ENCODE measurements at places on chromosomes 2 and 18. TPM values are rescaled to one million over a fixed set of nuclear protein-coding genes. Genes with fewer than 3 reads are reported as not detected.

CDKL4 gene
- not detected for total RNA-seq

CNNM3 gene
- total RNA-seq = 31.2 TPM

PRSS56 gene
- not detected for total RNA-seq

ME2 gene
- total RNA-seq = 146 TPM

- no peak for DNase-seq
Measured at GRCh38 chr2:192499476-192499875, 304.7 kb upstream of the TMEFF2 start.

DNA sequence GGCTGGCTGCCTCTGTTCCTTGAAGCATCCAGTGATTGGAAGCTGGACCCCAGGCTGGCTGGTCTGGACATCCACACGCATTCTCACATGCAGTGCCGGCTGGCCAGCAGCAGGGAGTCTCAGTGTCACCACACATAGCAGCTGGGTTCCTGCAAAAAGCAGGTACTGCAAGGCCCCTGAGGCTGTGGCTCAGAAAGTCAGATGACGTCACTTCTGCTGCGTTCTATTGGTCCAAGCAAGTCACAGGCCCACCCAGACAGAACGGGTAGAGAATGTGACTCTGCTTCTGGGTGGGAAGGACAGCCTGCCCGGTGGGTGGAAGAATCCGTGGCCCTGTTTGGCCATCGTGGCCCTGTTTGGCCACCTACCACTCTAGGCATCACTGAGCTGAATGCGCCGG is 51.3 kb upstream of the SPP2 start:
- no peak for DNase-seq

GRCh38 chr2:101251844-101252407 is 760 bp upstream of the CNOT11 start:
- DNase-seq = peak; percentile 36

- DNase-seq = no peak
Measured at GRCh38 chr2:22729466-22729865, 655.5 kb upstream of the KLHL29 start.

- DNase-seq = no peak
Measured at GRCh38 chr2:19676770-19677169, 225.0 kb downstream of the TTC32 start.

DNA sequence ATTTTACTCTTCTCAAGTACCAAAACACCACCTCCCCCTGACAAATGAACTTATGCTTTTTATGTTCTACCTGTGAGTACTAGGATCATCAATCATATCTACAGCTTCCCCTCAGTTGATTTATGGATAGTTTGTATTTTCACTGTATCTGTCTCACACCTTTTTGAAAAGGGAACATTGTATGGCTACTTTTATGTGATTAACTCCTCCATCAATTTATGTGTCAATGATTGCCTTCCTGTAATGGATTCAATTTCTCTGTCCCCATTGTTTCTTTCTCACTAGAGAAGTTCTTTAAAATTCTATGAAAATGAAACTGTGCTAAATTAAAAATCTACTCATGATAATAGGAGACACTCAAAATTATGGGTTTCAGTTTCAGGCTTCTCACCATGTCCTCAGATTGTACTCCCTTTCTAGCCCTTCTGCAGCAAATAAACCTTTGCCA is 935.0 kb downstream of the TRIB2 start:
- DNase-seq = no peak

DNA sequence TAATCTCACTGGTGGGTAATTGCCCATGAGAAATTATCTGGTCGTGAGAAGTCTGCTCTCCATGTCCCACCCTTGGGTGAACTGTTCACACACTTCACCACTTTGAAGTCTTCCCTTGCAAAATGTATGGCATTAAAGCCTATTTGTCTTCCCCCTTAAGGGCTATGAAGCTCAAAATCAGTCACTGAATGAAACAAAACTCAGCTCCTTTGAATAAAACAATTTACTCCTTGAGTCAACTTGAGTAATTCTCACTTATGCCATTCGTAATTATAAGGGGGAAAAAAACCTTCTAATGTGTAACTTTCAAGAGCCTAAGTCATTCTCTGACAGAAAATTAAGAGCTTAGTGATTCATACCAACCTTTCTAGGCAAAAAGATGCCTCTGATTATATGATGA is 48.8 kb upstream of the REL start:
- DNase-seq = no peak

DNA sequence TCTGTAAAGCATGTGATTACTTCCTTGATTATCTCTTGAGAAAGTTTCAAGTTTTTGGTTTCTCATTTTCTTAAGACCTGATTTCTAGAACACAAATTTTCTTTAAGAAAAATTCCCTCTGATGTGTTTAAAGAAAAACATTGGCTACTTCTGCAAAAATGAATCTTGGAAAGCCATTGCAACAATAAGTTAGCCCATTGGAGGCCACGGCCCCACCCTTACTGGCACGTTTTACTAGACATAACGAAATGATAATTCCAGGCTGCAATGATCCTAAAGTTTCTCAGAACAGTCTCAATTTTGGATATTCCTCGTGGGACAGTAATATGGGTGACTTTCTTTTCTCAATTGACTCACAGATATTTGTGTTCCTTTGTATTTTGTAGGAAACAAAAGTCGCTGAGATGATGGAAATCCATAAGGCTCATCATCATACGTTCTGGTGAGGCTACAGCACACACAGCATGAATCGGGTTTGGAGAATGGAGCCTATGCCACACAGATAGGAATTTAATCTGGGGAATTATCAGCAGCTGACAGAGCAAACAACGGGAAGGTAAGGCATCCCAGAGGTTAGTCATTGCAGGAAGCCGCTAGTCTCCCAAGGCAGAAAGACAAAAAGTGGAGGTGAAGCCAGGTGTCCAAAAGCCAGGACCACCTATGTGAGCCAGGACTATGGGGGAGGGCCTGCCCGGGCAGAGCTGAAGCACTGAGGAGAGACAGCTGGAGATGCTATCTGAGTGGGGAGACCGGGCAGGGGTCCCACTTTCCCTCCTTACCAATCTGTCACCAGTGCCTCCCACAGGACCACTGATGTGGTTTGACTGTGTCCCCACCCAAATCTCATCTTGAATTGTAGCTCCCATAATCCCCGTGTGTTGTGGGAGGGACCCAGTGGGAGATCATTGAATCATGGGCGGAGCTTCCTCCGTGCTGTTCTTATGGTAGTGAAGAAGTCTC is 35.9 kb downstream of the SOWAHC start:
- no peak for DNase-seq

GRCh38 chr2:238107525-238108422 is 7.6 kb downstream of the ESPNL start:
- peak; percentile 3 for DNase-seq

DNA sequence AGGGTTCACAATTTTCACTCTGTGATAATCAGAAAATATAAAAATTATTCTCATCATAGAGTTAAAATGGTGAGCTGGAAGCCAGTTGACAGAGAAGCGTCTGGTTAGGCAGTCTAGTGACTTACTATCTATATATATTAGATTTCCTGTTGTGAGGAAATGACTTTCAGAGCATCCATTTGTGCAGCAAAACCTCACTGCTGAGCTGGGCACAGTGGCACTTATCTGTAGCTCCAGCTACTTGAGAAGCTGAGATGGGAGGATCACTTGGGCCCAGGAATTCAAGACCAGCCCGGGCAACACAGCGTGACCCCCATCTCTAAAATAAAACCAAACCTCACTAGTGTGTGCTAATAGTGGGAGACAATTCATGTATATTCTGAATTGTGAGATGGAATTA is 7.2 kb upstream of the KIAA2012 start:
- no peak for DNase-seq

DNA sequence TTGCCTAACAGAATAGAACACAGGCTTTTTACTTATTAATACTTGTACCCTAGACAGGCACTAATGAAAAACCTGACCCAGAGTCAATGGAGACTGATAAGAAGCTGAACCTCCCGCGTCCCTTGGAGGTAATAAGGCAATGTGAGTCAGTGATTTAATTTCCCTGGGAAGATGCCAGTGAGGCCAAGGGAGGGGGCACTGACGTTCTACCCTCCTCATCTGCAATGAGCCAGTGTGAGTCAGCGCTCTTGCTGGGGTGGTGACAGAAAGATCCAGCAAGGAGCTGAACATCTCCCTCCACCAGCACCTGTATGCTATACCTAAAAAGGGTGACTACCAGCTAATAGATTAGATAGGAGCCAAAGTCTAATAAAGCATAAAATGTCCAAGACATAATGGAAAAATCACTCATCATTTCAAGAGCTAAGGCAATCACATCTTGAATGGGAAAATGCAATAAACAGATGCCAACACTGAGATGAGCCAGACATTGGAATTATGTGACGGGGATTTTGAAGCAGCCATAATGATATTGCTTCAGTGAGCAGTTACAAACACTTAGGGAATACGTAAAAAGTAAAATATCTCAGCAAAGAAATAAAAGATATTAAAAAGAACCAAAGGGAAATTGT is 116.9 kb downstream of the TPGS2 start:
- no peak for DNase-seq

DNA sequence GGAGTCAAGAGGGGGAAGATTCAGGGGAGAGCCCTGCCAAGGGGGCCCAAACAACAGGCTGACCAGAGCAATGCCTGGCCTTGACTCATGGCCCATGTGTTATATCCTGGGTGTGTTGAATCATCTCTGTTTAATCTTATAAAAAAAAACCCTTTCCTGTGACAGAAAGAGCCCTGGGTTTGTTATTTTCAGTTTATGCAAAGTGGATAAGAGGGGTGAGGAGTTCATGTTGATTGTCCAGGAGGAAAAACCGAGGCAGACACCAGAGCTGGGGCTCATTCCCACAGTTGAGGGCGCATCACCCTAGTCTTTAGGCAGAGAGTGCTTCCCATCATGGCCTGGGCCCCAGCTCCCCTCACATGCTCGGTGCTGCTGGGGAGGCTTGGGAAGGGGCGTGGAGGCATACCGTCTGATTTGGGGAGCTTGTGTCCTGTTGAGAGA is 30.9 kb upstream of the IL37 start:
- peak; percentile 18 for DNase-seq

- DNase-seq = no peak
Measured at GRCh38 chr2:100765481-100765880, 54.5 kb upstream of the NPAS2 start.

DNA sequence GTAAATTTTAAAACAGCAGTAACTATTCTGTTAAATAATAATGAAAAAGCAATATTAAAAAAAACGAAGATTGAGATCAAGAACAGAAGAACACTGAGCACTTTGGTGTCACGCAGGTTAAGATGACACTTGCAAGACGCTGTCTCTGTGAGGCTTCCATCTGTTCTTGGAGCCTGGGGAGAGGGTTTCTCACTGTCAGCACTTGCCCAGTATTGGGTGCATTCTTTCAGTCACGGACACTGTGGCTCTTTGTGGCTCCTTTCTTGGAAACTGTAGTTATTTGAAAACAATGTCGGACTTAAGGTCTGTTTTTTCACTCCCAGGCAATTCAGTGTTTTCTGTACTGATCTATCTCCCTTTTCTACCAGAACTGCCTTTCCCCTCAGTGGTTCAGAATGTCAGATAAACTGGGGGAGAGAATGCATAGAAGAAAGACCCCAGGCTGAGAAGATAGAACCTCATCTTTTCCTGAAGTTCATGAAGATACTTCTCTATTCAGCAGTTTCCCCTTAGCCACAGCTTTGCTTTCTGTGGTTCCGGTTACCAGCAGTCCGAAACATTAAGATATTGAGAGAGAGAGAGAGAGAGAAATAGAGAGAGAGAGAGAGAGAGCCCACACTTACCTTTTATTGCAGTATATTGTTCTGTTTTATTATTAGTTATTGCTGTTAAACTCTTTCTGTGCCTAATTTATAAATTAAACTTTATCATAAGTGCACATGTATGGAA is 283.3 kb downstream of the DCDC2C start:
- DNase-seq = no peak

DNA sequence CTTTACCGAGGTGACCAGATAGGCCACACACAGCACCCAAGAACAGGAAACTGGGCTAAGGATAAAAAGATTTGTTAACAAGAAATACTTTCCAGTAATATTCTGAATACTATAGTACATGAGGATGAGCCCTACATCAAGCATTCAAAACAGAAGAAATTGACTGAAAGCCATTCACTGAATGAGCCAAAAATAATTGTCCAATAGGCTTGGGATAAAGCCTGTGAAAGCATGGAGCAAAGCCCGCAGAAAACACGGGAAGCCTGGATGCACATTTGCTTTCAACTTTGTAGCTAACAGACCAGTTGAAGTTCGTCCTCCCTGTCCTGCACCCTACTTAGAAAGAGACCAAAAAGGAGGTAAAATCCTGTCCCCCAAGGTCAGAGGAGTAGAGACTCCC is 56.3 kb downstream of the DIPK1C start:
- DNase-seq = no peak

DNA sequence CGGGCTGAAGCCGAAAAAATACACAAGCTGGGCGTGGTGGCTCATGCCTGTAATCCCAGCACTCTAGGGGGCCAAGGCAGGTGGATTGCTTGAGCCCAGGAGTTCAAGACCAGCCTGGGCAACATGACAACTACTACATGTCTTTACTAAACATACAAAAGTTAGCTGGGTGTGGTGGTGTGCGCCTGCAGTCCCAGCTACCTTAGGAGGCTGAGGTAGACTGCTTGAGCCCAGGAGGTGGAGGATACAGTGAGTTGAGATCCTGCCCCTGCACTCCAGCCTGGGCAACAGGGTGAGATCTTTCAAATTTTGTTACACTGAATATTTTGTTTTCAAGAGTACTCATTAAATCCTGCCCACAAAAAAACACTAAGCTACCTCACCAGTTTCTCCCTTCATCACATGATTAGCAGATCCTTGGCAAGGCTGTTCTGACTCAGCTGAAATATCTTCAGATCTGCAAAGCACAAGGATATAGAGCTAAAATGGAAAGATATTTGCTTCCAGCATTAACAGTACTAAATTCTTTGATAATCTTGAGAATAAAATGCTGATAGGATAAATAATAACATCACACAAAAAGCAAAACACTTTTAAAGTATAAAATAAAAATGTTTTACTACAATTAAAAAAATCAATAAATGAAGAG is 28.2 kb upstream of the MCM6 start:
- no peak for DNase-seq

DNA sequence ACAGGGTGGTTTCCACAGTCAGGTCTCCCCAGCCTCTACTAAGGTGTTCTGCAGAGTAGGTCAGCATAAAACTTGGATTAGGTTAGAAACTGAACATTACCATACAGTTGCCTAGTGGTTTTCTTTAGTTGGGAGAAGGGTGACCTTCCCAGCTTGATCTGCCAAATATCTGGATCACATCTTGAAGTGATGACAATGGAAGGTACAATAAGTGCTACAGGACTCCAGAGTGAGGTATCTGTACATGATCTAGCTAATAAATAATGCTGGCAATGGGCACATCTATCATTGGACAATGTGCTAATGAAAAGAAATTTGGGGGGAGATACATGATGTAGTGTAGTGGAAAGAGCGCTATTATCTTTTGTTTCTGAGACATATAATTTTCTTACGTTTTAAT is 54.6 kb upstream of the ACVR1 start:
- no peak for DNase-seq

- peak; percentile 32 for DNase-seq
Measured at GRCh38 chr2:126864861-126865260, 33.8 kb upstream of the TEX51 start.

Data from activated CD4-positive, alpha-beta T cell treated with anti-CD3 and anti-CD28 coated beads for 36 hours (primary cell).